CD8-positive, alpha-beta T cell (primary cell): ENCODE measurements at places on chromosomes 3 and 15.
A peak's percentile ranks its signal among the peaks of the same experiment; 100 is the strongest.

DNA sequence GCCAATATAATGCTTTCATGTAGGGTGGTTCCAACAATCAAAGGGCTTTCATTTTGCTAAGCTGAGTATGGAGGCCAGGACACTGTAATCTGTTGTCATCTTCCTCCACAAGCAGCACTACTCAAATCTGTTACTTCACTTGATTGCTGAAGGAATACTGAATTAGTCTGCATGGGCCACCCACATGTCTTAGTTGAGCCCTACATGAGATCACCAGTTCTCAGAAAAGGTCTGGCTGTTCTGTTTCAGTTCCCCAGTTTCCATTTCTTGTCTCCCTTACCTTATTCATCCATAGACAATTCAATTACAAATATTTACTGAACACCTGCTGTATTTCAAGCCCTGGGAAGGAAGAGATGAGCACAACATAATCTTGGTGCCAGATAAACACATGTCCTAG is 119.2 kb downstream of the FHIT start:
- no peak for DNase-seq

DNA sequence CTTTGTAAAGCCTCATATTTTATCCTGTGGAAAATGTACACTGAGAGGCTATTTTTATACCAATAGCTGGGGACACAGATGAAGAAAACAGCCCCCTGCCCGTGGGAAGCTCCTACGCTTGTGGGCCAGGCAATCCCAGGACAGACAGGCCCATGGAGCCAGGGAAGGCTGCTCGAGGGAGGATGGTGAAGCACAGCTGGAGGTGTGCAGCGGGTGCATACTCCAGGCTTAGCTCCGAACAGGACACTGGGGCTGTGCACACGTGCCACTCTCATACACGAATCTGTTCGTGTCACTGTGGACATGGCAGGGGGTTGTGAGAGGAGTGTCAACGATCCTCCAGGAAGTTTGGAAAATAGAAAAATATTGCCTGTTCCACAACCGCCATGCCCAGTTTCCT is 36.1 kb downstream of the SMAD6 start:
- no peak for DNase-seq

DNA sequence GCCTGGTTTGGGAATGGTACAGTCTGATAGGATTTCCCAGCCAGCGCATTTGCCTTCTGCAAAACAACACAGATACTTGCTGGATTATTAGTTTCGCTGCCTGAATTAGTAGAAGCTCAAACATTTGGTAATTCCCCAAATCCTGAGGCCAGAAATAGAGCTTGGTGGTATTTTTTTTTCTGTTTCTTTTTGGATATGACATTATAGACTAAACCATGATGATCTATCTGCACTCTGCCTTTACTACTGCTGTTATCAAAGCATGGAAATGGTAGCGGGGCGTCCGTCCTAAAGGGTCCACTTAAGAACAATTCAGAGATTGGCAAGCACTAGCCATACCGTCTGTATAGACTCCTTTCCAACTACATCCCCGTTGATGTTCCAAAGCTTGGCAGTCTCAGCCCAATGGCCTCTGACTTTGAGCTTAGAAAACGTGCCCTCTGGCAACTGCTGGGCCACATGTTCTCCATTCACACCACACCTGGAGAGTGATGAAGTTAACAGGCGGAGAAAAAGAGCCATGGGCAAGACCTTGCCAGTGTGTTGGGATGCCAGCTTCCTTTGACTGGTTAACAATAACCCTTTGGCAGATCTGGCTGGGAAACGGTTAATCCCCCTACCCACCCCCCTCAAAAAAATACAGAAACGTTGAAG is 241.0 kb upstream of the NR2F2 start:
- no peak for DNase-seq

- DNase-seq = no peak
Observed at GRCh38 chr3:112773864-112774263, 72.8 kb downstream of the CD200R1L start.

DNA sequence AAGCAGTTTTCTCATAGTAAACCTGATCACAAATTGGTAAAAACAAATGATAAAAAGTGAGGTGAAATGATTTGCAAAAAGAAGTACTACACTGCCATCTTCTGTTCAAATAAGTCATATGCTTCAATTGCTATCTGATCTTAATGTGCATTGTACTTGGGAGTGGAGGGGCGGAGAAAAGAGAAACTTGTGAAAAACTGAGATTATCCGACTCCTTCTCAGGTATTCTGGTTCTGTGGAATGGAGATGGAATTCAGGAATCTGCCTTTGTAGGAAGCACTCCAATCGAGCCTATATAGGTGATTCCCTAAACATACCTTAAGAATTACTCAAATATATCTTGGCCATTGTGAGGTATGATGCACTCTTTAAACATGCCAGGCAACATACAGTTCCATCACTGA is 180.6 kb downstream of the CHL1 start:
- no peak for DNase-seq

- DNase-seq = peak; percentile 79
Observed at GRCh38 chr15:75107908-75108838, 84.8 kb downstream of the PPCDC start.
